ENCODE measurements at places on chromosomes 7 and 10.

DNA sequence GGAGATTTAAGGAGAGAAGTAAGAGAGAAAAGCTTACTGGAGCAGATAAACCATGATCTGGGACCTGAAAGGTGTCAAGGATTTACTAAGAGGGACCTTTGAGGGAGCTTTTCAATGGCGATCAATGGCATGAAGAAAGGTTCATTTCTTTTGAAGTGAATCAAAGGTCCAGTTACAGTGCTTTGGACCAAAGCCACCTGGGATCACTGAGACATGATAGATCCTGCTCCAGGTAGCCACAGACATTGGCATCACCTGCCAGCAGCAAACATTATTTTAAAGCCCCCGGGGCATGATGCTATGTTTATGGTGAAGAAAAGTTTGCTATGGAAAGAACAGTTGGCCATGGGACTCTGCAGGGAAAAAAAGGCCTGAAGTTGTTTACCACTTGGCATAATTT is 109.4 kb downstream of the SLC25A13 start:
- DNase-seq: no peak

DNA sequence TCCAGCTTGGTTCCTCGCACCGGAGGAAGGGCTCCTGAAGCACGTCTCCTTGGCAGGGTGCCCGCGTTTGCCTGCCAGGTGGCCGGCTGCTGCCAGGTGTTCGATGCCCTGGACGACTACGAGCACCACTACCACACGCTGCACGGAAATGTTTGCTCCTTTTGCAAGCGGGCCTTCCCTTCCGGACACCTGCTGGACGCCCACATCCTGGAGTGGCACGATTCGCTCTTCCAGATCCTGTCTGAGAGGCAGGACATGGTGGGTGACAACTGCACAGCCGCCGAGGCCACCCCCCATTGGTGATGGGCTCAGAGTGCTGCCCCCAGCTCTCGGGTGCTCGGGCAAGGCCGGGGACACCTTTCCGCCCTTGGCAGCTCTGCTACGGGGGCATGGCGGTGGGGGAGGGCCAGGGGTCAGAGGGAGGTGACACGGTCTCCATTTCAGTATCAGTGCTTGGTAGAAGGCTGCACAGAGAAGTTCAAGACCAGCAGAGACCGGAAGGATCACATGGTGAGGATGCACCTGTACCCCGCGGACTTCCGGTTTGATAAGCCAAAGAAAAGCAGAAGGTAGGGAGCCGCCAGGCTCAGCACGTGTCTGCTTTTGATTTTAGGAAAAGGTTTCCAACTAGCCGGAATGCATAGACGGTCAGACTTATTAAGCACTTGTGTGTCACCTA is 1.1 kb downstream of the ZNF511 start:
- no peak for DNase-seq

GRCh38 chr10:53894145-53894544 is 906.9 kb downstream of the PCDH15 start:
- DNase-seq: no peak

GRCh38 chr10:68247931-68248330 is 16.0 kb upstream of the ATOH7 start:
- DNase-seq: no peak

- no peak for DNase-seq
These were observed 43.4 kb upstream of the PDGFA start for GRCh38 chr7:562789-563628.

GRCh38 chr7:382043-382400 is 92.1 kb downstream of the FOXL3 start:
- DNase-seq: no peak

DNA sequence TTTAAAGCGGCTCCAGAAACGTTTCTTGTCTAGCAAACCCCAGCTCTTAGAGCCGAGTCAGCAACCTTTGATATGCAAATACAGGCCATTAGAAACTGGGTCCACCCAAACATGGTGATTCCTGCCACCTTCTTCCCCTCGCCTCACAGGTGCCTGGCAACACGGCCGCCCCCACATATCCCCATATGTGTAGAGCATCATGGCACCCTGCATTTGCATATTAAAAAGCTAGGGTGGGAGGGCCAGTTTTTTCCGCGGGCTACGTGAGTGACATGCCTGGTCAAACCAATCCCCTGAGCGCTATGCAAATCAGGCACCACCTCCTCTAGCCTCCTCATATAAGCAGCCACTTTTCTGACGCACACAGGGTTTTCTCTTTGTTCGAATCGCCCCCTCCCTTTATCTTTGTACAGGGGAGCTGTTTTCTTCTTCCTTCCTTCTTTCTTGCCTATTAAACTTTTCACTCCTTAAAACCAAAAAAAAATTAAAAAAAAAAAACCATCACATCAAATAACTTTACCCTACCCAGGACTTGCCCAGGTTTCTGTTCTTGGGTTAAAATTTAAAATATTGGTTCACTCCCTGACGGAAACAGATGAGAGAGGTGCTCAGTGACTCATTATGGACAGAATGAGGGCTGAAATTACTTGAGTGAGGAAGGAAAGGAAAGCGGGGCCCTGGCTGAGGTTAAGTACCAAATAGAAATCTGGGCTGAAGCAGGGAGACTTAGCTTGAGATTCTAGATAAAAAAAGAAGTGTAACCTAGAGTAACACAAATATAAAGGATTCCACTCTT is 59.8 kb downstream of the COA1 start:
- no peak for DNase-seq

- peak; percentile 16 for DNase-seq
These were observed 43.7 kb downstream of the ASZ1 start for GRCh38 chr7:117383483-117384189.

GRCh38 chr7:111927353-111928019 is 278.7 kb downstream of the DOCK4 start:
- no peak for DNase-seq

DNA sequence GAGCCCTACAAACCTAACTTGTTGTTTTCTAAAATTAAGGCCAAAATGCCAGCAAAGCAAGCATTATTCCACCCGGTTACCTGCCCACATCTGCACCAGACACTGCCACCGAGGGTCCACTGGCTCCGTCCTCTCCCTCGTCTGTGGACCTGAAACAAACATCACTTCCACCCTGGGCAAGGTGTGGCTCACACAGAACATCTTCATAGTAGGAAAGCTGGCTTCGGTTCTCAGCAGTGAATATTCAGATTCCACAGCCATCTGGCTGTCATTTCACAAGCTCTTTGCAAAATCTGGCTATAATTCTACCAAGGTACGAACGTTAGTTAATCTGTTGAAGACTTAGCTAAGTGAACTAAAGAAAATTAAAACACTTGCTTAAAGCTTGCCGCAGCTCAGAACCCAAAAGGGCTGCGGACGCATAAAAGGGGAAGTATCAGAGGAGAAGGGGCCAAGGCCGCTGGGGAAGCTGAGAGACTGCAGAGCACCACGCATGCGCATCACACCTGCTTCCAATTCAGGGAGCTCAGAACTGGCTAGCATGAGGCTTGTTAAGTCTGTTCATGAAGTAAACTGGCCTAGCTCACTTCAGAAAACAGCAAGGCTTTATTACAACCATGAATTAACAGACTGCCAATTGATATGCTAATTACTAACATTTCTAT is 46.1 kb downstream of the PTPRN2 start:
- no peak for DNase-seq

- peak; percentile 8 for DNase-seq
These were observed 71.3 kb downstream of the PAX2 start for GRCh38 chr10:100816671-100817070.

DNA sequence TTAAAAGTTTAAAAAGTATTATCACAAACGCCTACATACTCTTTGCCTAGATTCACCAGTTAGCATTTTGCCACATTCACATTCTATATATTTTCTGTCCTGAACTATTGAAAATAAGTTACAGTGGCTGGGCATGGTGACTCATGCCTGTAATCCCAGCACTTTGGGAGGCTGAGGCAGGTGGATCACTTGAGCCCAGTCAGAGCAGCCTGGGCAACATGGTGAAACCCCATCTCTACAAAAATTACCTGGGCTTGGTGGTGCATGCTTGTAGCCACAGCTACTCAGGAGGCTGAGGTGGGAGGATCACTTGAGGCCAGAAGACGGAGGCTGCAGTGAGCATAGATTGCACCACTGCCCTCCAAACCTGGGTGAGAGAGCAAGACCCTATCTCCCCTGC is 5.3 kb downstream of the ARPC1A start:
- DNase-seq: peak; percentile 28

GRCh38 chr10:29691564-29692072 is 56.8 kb upstream of the SVIL start:
- DNase-seq: peak; percentile 51

DNA sequence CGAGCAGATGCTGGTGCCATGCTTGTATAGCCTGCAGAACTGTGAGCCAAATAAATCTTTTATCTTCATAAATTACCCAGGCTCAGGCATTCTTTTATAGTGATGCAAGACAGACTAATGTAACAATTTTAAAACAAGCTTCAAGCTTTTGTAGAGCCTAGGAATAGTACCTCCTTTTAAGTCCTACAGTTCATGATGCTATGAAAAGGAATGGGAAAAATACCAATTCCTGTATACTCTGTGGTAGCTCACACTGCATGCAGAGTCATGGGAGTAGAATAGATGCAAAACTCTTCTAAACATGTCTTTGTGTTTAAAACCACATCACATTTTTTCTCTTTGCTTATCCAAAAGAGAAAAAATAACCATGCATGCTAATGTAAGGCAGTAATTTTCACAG is 66.6 kb upstream of the WNT16 start:
- peak; percentile 61 for DNase-seq

DNA sequence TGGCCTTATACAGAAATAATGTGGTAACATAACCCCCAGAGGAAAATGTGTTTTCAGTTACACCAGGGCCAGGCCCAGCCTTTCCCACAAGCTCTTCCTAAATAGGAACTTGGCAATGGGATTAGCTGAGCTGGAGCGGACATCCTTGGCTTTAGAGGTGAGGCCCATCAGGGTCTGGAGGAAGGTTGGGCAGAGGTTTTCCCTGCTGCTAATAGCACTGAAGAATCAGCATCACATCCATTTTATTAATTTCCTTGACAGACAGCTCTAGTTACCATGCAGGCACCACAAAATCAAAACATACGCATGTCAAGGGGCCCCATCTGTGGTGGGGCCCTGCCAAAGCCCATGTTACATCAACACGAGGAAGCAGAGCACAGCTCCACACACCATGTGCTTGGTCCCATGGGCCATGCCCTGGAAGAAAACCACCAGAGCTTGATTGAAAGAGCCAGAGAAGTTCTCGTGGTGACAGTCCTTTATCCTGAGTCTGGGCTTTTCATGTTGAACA is 566.6 kb downstream of the KCNMA1 start:
- DNase-seq: no peak

- DNase-seq: no peak
These were observed 69.3 kb downstream of the HIPK2 start for GRCh38 chr7:139708541-139708940.

DNA sequence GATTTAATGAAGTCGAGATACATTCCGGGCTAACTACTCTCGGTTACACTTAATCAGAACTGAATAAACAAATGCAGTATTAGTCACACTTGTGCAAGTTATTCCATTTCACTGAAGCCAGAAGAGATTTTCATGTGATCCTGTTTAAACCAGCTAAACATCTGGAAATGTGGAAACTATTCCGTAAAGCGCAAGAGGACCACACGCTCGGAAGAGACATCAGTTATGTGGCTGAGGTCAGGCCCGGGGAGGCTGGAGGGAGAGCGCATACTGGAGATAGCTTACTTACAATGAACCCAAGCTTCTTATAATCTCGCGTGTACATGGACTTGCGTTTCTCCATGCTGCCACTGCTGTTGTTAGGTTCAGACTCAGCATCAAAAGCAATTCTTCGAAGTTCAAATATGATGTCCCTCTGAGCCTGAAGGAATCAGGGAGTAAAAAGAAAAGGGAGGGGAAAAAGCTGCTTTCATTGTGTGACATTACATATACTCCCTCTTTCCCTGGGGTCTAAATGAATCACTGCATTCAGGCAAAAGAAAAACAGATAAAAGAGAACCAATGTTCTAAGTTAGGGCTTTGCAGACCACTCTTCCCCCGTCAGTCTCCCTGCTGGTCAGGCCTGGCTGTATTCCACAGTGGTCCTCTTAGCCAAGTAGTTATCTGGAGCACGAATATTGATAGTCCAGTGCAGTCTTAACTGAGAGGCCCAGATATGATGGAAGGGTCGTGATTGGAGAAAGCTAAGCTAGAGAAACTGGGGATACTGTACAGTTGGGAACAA is 237.4 kb downstream of the ELMO1 start:
- DNase-seq: peak; percentile 49

- no peak for DNase-seq
These were observed 160.9 kb upstream of the SLC13A1 start for GRCh38 chr7:123360631-123361030.

DNA sequence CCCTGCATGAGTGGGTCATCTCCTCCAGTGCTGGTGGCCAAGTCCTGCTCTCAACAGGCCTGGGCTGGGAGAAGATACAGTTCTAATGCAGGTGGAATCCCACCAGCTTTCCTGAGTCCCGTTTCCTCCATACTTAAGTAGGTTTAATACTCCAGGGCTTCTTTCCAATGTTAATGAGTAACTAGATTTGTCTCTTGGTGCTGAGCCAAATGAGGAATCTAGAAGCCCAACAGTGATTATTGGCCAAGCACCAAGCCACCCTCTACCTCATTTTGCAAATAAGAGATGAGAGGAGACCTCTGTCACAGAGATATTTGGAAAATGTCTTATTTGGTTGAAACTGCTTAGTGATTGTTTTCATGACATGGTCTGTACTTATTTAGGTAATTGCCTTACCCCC is 37.1 kb downstream of the STARD3NL start:
- peak; percentile 30 for DNase-seq

GRCh38 chr10:119595134-119595675 is 1.6 kb downstream of the TIAL1 start:
- peak; percentile 69 for DNase-seq

GRCh38 chr7:30920584-30921539 is 9.2 kb downstream of the AQP1 start:
- DNase-seq: peak; percentile 85

DNA sequence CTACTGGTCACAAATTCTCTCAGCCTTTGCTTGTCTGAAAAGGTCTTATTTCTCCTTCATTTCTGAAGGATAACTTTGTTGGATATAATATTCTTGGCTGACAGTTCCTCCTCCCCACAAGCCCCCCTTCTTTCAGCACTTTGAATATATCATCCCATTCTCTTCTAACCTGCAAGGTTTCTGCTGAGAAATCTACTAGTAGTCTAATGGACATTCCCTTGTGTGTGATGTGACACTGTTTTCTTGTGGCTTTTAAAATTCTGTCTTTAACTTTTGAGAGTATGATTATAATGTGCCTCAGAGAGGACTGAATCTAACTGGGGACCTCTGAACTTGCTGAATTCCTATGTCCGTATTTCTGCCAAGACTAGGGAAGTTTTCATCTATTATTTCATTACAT is 104.3 kb downstream of the RSU1 start:
- DNase-seq: no peak

GRCh38 chr7:95800787-95801186 is 28.4 kb downstream of the DYNC1I1 start:
- no peak for DNase-seq

DNA sequence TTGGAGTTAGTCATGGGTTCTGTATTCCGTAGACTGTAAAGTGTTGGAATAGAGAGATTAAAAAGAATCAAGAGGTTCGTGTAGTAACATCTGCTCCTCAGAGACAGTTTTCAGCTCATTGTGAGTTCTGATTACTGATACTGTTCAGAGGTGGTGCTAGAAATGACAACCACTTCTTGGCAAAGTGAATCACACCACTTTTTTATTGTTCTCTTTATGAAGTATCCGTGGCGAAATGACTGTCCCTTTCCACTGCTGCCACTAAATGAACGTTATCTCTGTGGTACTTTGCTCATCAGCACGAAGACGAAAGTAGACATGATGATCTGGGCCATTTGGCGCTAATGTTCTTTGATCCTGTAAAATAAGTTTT is 860 bp downstream of the RPP30 start:
- DNase-seq: no peak

All from EH (cell line).